ENCODE measurements at places on chromosomes 7 and 10.

GRCh38 chr7:116527521-116527920 is 2.7 kb downstream of the CAV1 start:
- no peak for DNase-seq

DNA sequence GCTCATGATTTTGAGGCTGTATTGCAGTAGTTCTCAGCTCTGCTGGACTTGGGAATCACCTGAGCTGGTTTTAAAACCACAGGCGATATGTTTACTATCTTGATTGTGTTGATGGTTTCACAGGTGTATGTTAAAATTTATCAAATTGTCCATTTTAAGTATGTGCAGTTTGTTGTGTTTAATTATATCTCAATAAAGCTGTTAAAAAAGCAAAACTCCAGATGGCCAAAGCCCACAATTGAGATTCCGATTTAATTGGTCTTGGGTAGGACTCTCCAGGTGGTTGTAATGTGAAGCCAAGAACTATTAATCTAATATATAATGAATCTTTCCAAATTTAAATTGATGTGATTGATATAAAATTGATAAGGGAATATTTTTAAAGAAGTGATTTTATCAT is 48.6 kb downstream of the NRCAM start:
- no peak for DNase-seq

DNA sequence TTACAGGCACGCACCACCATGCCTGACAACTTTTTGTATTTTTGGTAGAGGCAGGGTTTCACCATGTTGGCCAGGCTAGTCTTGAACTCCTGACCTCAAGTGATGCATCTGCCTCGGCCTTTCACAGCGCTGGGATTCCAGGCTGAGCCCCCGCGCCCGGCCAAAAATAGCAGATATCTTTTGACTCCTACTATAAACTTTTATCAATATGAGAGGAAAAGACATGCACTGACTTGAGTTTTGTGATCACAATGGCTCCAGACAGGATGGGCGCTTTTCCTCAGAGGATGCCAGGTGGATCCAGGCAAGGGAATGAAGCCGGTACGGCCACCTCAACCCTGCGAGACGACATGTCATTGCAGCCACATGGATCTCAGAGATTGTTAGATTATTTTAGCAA is 123.9 kb downstream of the DNAJB6 start:
- no peak for DNase-seq

DNA sequence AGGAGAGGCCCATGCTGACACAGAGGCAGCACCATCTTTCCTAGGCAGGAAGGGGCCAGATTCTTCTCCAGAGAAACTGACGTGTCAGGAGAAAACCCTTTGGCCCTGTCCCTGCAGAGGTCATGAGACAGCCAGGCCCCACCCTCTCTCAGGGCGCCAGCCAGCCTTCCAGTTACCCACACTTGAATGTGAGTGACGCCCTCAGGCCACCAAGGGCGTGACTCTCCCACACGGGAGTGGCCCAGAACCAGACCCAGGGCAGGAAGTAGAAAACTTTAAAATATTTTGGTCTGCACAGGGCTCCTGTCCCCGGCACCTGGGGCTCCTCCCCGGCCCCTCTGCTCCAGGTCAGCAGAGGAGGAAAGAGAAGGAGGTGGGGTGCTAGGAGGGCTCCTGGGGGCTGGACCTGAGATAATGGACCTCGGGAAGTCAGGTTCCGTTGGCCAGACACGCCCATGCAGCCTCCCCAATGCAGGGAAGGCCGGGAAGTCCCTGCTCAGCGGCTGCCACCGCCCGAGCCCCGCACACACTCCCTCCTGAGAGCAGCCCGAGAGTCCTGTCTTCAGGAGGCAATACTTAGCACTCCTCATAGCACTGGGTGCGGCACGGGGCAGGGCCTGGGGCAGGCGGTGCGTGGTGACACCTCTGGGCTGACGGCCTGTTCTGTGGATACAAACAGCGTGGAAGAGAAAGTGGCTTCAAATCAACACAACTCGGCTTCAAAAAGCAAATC is 67.0 kb upstream of the CFAP46 start:
- no peak for DNase-seq

DNA sequence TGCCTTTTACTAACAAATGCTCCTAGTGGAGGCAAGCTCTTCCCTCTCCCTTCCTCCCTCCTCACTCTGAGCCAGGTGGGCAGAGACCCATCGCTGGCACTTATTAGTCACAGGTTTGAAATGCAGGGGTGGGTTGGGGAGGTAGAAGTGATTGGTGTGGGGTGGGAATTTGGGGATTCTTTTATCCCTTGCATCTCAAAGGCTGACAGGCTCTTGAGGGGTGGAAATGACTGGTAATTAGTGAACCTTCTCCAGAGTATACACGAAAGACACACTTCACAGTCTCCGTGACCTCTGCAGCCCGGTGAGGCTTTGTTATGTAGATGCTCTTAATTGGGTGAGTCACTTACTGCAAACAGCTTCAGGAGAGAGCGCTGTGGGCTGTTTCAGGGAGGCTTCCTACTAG is 13.9 kb upstream of the LRMDA start:
- no peak for DNase-seq

DNA sequence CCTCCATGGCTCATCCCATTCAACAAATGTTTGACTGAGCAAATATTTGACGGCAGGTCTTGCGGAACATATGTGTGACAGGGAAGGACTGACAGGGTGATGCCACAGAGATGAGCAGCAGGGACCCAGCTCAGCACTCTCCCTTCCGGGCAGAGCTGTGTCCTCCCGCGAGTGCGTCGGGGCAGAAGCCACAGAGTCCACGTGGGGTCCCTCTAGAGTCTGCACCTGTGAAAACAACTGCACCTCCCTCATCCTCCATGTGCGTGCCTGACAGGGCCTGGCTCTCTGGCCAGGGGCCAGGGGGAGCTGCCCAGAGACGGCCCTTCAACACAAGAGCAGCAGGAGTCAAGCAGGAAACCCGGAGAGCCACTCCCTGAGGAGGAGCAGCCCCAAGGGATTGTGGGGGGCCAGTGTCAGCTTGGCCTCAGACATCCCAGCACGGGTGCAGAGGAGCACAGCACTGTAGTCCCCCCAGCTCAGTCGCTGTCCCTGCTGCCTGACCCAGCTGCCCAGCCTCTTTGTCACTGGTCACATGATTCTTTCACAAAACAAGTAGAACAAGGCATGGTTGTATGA is 83.6 kb upstream of the TMEM72 start:
- no peak for DNase-seq

DNA sequence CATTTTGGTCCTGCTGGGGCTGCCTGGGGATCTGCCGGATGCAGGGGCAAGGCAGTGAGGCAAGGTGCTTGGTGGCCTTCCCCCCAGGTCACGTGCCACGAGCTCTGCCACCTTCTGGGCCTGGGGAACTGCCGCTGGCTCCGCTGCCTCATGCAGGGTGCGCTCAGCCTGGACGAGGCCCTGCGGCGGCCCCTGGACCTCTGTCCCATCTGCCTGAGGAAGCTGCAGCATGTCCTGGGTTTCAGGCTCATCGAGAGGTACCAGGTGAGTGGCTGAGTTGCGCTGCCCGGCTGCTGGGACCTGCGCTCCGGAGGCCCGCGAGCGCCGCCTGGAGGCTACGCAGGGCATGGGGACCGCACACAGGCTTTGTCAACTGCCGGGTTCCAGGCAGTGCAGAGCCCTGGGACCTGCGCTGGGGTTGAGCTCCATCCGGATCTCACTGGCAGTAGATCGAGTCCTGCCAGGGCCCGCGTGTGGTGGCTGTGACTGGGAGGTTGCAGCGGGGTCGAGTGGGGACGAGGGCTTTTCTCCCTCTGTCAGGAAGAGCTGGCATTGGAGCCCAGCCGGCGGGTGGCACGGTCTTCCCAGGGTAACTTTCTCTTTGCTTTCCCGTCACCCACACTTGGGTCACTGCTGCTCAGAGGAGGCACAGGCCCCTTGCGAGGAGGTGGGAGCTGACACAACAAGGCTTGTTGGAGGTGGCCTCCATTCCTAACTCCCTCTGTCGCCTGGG is 21.7 kb downstream of the AMZ1 start:
- DNase-seq: peak; percentile 90

GRCh38 chr7:27547401-27547800 is 115.3 kb downstream of the HIBADH start:
- DNase-seq: no peak

- DNase-seq: no peak
These were observed 5.5 kb upstream of the SEMA4G start for GRCh38 chr10:100963826-100964225.

DNA sequence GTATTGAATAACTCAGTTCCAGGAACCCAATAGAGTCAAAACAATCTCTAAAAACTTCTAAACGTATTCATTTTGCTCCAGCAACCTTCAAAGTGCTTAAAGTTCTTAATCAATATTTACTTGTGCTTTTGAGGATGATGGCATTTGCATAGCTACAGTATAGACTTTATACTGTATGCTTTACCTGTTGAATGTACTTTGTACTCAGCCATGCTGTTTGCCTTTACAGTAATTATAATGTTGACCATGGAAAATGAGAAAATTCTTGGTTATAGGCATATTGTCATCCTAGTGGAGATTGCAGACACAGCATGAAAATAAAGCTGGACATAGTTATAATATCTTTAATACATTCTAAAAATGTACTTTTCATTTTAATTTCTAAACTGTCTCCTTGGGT is 762.7 kb upstream of the PHF14 start:
- DNase-seq: no peak

GRCh38 chr10:71257319-71257997 is 45.1 kb downstream of the UNC5B start:
- DNase-seq: no peak

DNA sequence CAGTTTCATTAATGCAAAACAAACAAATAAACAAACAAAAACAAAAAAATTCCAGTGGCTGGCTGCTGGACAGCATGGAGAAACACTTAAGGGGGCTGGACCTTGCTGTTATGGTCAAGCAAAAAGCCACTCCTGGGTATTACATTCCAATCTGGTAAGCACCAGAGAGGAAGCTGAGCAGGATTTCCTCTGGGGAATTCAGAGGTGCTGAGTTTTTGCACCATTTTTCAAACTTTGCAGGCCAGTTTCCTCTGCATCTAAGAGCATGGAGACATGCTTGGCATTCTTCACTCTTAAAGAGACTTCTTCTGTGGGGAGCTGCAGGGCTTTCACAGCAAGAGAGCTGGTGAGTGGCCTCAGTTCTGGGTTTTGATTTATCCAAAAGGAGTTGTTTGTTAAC is 84.5 kb downstream of the FZD1 start:
- DNase-seq: no peak

DNA sequence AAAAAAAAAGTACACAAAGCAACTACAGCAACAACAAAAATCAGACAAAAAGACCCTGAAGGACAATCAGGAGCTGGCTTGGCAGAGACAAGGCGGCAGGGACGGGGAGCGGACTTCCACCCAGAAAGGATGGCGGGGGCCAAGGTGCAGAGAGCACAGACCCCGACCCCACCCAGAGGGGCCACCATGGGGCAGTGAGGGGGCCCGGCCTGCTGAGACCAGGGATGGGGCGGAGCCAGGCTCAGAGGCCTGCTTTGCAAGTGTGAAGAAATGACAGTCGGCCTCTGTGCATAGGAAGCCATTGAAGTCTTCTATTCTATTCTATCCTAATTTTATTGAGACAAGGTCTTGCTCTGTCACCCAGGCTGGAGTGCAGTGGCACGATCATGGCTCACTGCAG is 82.0 kb downstream of the ELFN1 start:
- DNase-seq: no peak

DNA sequence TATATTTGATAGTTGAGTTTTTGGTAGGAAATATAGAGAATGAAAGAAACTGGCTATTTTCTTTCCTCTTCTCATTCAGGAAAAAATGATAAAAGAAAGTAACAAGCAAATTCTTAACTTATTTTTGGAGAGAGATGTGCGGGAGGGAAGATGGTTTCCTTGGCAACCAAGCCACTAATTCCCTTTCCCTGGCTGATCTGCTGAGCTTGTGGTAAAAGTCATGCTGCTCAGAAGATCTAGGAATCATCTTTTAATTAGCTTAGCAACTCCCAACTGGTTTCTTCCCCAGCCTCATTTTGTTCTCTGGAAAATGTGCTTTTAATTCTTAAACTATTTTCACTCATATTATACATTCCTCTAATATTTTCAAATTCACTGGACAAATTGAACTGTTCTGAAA is 11.8 kb downstream of the UROS start:
- no peak for DNase-seq

- no peak for DNase-seq
These were observed 119.3 kb downstream of the FAM53B start for GRCh38 chr10:124624895-124625294.

DNA sequence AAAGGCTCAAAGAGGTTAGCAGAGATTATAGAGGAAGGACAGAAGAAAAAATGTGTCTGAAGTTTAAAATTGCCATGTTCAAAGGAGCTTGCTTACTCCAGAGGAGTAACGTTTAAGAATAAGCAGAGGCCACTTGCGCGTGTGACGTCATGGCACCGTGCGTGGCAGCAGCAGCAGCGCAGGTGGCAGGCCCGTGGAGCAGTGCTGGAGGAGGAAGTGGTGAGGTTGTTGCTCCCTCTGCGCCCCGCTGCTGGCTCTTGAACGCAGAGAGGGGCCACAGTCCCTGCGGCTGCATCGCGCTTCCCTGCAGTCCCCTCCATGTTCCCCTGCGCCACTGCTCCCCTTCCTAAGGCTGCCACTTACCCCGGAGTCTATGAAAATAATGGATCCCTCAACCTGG is 37.5 kb downstream of the GDI2 start:
- DNase-seq: peak; percentile 71

Measured in activated CD4-positive, alpha-beta T cell treated with anti-CD3 and anti-CD28 coated beads, Interleukin-10, Interleukin-2, amounts not matched to agents 100 ng/mL and 50 ng/mL, durations not matched to agents 16 hours and 8 hours (primary cell).